HT-29 (cell line): ENCODE measurements at places on chromosomes 2 and 18.
A peak's percentile ranks its signal among the peaks of the same experiment; 100 is the strongest.

DNA sequence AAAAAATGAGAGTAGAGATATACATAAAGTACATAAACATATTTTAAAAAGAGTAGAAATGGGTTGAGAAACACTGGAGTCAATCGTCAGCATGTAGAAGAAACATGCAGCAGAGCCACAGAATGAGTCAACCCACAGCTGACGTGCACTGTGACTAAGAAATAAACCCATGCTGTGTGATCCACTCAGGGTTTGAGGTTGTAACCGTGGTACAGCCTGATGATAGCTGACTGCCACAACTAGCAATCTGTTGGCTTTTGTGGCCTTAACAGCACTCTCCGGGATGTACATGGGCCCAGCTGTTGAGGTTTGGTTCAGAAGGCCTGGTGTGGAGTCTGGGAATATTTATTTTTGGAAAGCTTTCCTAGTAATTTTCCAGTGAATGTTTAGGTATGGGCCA, 554.4 kb upstream of the MEX3C start:
- no peak for DNase-seq

DNA sequence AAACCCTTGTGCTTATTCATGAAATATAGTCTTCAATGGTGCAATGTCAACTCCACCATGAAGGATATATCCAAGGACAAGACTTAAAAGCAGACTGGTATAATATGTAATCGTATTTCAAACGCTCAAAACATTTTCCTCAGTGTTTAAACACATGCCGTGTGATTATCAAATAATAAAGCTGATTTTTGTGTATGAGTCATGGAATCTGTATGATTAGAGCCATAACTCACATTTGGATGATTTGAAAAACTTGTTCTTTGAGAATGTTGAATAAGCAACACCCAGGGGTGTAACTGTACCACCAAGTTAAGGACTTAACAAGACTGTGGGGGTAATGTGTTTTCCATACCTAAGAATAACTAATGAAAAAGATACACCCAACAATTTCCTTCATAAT, 215.3 kb downstream of the STK39 start:
- no peak for DNase-seq

- no peak for DNase-seq
Observed at GRCh38 chr18:8847900-8848299, 142.5 kb downstream of the MTCL1 start.

DNA sequence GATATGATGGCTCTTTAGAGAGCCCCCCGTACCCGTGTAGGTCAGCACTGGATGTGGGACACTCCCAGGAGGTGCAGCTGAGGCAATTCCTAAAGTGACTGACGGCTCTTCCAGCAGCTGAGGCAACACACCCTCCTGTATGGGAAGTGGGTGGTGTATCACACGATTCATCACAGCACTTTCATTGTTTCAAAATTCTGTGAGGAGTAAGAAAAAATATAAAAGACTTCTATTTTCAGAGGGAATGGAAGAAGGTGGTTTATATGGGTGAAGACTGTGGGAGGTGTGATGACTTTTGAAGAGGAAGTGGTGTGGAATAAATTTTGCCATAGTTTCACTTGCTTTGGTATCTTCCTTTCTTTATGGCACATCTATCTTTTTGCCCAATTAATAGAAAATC, 22.3 kb downstream of the QPCT start:
- DNase-seq, result no peak

DNA sequence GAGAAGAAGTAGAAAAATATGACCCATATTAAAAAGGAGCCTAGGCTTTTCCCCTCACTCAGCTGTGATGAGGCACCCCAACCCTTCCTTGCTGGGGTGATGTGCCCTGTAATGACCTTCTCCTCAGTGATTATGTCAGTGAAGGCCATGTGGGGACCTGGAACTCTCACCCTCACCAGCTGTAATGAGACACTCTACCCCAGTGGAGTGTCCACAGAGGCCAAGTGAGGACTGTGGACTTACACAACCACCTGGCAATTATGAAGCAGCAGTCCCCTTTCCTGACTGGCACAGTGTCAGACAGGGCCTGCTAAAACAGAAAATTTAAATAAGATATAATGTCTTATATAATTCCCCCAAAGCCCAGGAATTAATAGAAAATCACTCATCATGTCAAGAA, 54.2 kb downstream of the SEMA4F start:
- DNase-seq, result no peak

GRCh38 chr2:23712756-23713151, 214.2 kb downstream of the ATAD2B start:
- no peak for DNase-seq

DNA sequence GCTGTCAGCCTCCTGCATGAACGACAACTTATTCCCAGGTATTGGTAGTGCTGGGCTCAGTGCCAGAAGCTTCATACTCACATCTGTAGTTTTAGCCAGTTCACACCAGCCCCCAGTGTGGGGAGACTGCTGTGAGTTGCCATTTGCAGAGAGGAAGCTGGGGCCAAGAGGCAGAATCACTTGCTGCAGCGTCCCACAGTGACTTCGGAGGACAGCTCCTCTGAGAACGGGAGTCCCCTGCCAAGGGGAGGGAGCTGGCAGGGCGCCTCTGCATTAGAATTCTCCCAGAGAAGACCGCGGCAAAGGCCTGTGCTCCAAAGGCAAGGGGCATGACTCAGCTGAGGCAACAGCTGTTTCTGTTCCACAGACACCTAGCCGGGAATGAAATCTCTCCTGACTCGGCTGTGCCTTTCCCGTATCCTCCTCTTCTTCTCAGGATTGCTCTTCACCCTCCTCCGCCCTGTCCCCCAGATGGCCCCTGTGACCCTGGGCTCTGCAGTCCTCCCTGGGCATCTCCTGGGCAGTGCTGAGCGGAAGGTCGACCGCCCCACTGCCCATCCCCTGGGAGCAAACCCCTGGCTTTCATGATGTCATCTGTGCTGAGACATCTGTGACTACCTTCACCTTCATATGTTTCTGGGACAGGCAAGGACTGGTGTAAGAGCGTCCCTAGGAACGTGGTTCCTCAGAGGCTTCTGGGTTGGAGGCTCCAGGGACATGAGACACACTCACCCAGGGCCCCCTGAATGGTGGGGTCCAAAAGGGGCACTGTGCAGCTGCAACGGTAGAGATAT, 18.0 kb downstream of the MAL start:
- DNase-seq, result peak; percentile 63

DNA sequence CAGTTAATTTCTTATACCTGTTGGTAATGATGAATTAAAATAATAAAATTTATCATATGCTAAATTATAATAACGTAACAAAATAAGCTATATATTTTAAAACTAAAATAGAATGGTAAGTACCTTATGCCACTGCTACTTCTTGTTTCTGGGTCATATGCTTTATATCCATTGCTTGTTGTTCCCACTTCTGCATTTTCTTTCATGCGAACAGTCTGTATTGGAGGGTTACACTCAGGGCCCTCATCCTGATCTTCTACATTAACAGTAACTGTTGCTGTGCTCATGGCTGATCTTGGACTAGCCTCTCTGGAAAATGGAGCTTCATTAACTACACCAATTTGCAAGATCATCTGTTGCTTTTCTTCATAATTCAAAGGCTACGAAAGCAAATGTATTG, 22.2 kb downstream of the DSC2 start:
- no peak for DNase-seq

DNA sequence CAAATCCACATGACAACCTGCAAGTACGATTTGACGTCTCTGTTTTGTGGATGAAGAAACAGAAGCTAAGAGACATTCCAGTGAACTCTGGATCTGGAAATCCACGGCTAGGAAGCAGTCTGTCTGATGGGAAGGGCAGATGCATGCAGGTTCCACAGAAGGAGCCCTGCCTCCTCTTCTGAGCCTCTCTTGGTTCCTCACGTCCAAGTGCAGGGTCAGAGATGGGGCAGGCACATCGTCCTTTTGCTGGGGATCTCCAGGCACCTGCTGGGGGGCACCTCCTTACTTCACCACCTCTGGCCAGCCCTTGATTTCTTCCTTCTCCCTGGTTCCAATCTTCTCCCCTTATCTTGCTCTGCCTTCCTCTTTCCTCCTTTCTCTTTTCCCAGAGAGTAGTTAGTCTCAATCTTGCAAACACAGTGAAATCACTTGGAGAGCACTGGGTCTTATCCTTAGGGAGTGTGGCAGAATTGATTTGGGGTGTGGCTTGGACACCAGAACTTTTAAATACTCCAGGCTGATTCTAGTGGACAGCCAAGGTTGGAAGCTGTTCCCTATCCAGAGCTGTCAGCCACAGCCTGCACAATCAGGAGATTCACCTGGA, 137.8 kb downstream of the BCL2 start:
- DNase-seq, result no peak

- DNase-seq, result no peak
Observed at GRCh38 chr2:211187602-211188001, 631.2 kb downstream of the CPS1 start.

DNA sequence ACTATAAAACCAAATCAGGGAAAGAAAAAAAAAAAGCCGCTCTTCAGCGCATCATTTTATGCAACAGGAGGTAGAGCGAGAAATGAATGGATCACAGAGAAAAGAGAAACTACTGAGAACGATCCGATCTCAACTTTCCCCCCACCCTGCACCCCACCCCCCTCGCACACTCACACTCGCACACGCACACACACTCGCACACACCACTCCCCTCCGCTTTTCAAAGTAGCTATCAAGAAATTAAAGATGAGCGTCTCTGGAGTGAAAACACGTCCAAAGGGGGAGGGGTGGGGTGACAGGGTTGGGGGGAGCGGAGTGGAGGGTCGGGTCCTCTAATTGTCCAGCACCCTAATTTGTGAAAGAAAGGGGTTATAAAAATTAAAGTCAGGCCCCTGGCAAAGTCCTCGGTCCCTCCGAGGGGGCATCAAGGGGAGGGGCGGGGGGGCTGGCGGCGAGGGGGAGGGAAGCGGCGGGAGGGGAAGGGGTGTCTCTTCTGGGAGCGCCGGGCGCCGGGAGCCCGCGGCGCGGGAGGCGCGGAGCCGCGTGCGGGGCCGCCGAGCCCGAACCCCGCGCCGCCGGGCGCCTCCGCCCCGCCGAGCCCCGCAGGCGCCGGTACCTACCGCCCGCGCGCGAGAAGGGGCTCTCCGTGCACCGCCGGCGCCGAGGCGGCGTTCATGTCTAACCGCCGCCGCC, 428 bp downstream of the TCF4 start:
- DNase-seq, result no peak

- no peak for DNase-seq
Observed at GRCh38 chr2:112151701-112152440, 13.7 kb downstream of the FBLN7 start.
